GM23248 (cell line): ENCODE measurements at places on chromosomes 3 and 15. TPM values are rescaled to one million over a fixed set of nuclear protein-coding genes. Genes with fewer than 3 reads are reported as not detected.
A peak's percentile ranks its signal among the peaks of the same experiment; 100 is the strongest.

- no peak for DNase-seq
Observed at GRCh38 chr3:90043287-90043686, 935.9 kb downstream of the EPHA3 start.

GRCh38 chr15:61225614-61226013 lies 3.5 kb downstream of the RORA start:
- DNase-seq = no peak

- peak; percentile 76 for DNase-seq
Observed at GRCh38 chr3:128971421-128972100, 22.3 kb downstream of the CFAP92 start.

Gene RETNLB
- not detected in 2 replicates for total RNA-seq
